ENCODE measurements at places on chromosomes 11 and 22. TPM values are rescaled to one million over a fixed set of nuclear protein-coding genes. Genes with fewer than 3 reads are reported as not detected.

Gene PRR33
- not detected for total RNA-seq

- DNase-seq, result peak; percentile 29
These were observed 42.0 kb downstream of the MS4A2 start for GRCh38 chr11:60130496-60130895.

DNA sequence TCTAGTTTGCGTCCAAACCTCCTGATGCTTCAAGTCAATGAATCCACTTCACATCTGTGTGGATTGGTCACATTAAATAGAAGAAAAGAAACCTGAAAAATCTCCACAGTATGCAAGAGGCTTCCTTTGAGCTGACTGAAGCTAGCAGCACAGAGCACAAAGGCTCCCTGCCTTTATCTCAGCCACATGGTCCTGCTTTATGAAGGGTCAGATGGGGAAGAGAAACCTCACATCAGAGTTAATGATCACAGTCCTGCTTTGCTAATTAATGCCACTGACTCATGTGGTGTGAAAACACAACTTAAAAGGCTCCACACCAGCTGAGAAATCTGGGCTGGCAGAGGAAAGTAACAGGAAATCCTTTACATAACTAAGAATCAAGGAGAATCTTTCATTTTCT lies 1291.0 kb downstream of the LRRC4C start:
- DNase-seq, result no peak

DNA sequence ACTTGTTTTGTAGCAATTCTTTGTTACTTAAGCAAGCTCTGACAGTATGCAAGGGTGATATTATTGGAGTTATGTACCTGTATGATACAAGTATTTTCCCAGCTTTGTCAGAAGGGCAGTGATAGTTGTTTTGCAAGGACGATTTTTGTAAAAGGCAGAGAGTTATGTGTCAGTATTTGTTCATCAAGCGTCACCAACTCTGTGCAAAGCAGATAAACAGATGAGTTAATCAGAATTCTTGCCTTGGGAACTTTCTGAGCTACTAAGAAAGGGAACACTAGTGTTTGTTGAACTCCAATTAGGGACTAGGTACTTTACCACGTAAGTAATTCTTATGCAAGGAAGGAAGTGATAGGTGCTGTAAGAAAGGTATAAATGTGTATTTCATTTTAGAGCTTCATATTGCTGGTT lies 1.4 kb downstream of the USP47 start:
- DNase-seq, result peak; percentile 77

Gene GPR83
- total RNA-seq, result not detected

Data from lung microvascular endothelial cell (primary cell).